Amygdala (tissue), 56 donors: ENCODE measurements at places on chromosomes 16 and 17.

GRCh38 chr17:77618173-77618572, 340.3 kb upstream of the TNRC6C start:
- no peak for DNase-seq

DNA sequence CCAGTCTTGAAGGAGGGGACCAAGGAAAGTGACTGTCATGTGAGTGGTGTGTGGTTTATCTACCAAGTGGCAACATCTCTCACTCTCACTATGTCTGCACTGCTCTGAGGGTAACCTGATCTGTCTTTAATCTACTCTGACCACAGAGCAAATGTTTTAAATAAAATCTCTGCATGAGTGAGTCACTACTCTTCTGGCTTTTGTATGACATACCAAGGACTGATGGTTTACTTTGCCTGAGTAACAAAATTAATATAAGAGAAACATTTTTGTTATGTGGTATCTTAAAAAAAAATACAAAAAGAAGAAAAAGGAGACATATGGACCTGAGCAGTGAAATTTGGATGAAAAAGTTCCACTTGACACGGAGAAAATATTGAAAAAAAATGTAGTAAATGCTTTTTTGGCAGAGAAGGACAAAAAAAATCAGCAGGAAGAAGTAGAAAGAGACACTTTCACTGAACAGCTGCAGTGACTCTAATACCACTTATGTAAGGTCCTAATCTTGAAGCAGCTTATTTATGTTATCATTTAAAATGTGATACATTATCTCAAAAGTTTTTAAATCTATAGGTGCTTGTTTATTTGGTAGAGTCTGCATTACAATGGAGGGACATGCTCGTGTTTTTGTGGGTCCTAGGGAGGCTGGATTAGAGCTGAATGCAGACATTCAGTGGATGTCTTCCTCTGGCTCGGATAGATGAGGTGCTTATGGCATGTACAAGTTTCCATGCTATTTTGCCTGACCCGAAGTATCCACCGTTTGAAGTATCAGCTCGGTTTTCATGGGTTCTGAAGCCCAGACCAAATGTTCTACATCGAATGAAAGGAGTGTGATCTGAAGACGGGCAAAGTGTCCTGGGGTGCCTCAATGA, 240.7 kb downstream of the MAP2K6 start:
- no peak for DNase-seq

- no peak for DNase-seq
These were observed 26.0 kb downstream of the NME3 start for GRCh38 chr16:1745181-1745899.

DNA sequence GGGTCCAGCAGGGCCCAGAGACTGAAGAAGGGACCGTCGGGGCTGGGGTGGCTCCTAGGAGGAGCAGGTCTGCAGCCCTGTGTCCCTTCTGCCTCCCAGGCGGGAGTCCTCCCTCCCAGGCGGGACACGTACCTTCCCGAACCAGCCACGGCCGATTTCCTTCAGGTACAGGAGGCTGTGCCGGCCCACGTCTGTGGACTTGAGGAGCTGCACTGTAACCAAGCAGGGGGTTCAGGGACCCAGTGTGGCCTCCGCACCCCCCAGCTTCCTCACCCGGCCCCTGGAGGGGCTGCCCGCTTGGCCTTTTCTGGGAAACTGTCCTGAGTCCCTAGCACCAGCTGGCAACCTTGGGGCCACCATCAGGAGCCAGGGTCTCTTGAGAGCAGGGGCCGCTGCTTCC, 37.0 kb upstream of the PVALEF start:
- DNase-seq, result no peak

DNA sequence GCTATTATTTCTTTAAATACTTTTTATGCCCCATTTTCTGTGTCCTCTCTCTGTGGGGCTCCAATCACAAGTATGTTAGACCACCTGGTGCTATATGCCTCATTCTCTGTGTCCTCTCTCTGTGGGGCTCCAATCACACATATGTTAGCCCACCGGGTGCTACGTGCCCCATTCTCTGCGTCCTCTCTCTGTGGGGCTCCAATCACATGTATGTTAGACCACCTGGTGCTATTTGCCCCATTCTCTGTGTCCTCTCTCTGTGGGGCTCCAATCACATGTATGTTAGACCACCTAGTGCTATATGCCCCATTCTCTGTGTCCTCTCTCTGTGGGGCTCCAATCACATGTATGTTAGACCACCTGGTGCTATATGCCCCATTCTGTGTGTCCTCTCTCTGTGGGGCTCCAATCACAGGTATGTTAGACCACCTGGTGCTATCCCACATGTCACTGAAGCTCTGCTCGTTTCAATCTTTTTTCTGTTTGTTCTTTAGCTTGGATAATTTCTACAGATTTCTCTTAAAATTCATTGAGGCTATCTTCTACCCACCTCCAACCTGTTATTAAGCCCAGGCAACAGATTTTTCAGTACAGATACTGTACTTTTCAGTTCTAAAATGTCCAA, 28.2 kb downstream of the LMF1 start:
- DNase-seq, result no peak

- no peak for DNase-seq
These were observed 27.1 kb downstream of the SHISA6 start for GRCh38 chr17:11267999-11268575.
